Transverse colon (tissue), 4 donors: ENCODE measurements at places on chromosomes 7 and 10. TPM values are rescaled to one million over a fixed set of nuclear protein-coding genes. Genes with fewer than 3 reads are reported as not detected.

DNA sequence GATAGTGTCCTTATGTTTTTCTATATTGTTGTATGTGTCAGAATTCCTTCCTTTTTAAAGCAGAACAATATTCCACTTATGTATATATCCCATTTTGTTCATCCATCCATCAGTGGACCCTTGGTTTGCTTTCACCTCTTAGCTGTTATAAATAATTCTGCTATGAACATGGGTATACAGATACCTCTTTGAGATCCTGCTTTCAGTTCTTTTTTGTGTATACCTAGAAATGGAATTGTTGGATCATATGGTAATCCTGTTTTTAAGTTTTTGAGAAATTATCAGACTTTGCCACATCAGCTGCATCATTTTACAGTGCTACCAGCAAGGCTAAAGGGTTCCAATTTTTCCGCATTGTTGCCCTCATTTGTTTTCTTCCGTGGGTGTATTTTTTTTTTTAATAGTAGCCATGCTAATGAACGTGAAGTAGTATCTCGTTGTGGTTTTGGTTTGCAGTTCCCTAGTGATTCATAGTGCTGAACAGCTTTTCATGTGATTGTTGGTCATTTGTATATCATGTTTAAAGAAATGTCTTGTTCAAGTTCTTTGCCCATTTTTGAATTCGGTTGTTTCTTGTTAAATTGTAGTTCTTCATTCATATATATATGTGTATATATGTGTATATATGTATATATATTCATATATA lies 87.8 kb downstream of the LCOR start:
- no peaks in the 10 kb centered on the region for H3K27me3 ChIP-seq
- DNase-seq, result no peak
- no peaks in the 10 kb centered on the region for H3K36me3 ChIP-seq
- no peak overlapping the region for H3K4me3 ChIP-seq
- no peaks in the 10 kb centered on the region for H3K4me1 ChIP-seq

MALRD1 gene
- 0.75 TPM for total RNA-seq

AUTS2 gene
- total RNA-seq, result 114 TPM

- H3K27ac ChIP-seq, result no peak overlapping the region
- no peak for DNase-seq
- H3K36me3 ChIP-seq, result no peaks in the 10 kb centered on the region
- H3K4me3 ChIP-seq, result no peak overlapping the region
- no peaks in the 10 kb centered on the region for H3K4me1 ChIP-seq
Observed at GRCh38 chr10:126012485-126012884, 116.1 kb downstream of the FANK1 start.

UCN3 gene
- 1.7 TPM for total RNA-seq

GRCh38 chr10:73964743-73965142 lies 33.2 kb upstream of the VCL start:
- no peak for DNase-seq
- no peaks in the 10 kb centered on the region for H3K36me3 ChIP-seq
- no peak overlapping the region for H3K4me3 ChIP-seq
- peak overlapping the region; percentile 89 for H3K27ac ChIP-seq
- H3K4me1 ChIP-seq, result peaks cover 31% of the 10 kb centered on the region

PPP3CB gene
- 35.1 TPM for total RNA-seq

DNA sequence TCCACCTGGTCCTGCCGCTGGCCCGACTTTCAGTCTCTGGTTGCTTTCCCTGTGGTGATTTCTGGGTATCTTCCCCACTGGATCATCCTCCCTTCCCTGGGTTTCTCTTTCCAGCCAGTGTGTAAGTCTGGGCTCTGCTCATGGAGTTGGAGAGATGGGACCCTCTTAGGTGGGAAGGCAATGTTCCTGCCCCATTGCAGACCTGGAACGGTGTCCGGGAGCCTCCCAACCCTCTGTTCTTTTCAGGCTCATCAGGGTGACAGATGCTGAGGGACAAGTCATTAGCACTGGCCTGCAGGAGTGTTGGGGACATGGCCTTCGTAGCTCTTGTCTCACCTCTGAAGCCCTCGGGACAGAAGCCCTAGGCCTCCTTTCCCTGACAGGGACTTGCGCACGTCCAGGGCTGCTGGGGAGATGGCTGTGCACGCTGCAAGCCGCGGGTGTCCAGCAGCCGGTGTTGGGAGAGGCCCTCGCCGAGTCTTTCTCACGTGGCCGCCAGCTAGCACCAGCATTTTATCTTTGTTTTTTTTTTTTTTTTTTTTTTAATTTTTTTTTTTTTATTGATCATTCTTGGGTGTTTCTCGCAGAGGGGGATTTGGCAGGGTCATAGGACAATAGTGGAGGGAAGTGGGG lies 17.2 kb downstream of the ZNF783 start:
- DNase-seq, result no peak
- no peaks in the 10 kb centered on the region for H3K27me3 ChIP-seq
- peaks cover 31% of the 10 kb centered on the region for H3K36me3 ChIP-seq
- no peak overlapping the region for H3K4me3 ChIP-seq
- no peak overlapping the region for H3K27ac ChIP-seq
